Endothelial cell of umbilical vein (primary cell): ENCODE measurements at places on chromosomes 13 and 19. TPM values are rescaled to one million over a fixed set of nuclear protein-coding genes. Genes with fewer than 3 reads are reported as not detected.
A peak's percentile ranks its signal among the peaks of the same experiment; 100 is the strongest.

DNA sequence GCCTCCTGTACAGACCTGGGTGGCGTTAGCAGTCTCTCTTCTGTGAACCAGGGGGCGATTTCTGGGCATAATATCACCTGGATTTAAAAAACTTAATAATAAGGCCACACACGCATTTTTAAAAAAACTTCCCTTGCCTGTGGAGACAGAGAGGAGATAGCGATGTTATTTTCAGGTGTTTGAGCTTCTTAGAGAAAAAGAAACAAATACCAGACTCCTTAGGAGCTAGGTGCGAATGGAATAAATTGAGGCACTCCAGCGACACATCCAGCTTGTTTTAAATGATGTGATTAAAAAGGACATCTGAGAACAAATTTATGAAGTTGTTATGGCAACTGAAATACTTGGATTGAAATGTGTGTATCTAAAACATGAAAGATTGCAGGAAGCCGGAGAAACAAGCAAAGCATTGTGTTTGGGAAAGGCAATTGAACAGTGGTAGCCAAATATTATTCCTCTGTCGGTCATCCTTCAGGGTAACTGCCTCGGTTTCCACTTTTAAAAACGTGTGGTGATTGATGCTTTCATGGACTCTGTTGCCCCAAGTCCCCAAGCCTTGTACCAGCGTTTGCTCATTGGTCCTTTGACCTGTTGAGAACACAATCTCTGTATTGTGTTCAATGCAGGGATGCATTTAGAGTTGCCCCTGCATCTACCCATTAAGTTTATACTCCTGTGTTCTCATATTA is 158.7 kb downstream of the TM9SF2 start:
- H3K4me1 ChIP-seq = peaks cover 14% of the 10 kb centered on the region
- no peak overlapping the region for H3K4me3 ChIP-seq
- H3K27ac ChIP-seq = no peak overlapping the region
- H3K27me3 ChIP-seq = peaks cover 2% of the 10 kb centered on the region
- no peak for DNase-seq

- H3K4me3 ChIP-seq = no peak overlapping the region
- no peaks in the 10 kb centered on the region for H3K36me3 ChIP-seq
Measured at GRCh38 chr13:52036037-52036436, 11.5 kb downstream of the UTP14C start.

- no peak overlapping the region for H3K4me3 ChIP-seq
- no peak overlapping the region for H3K27ac ChIP-seq
- DNase-seq = no peak
- no peaks in the 10 kb centered on the region for H3K4me1 ChIP-seq
Measured at GRCh38 chr13:58379221-58379620, 747.7 kb downstream of the PCDH17 start.

NLRP9 gene
- not detected in 2 replicates for total RNA-seq

- H3K27ac ChIP-seq = no peak overlapping the region
- peaks cover 16% of the 10 kb centered on the region for H3K27me3 ChIP-seq
- no peak overlapping the region for H3K4me3 ChIP-seq
- no peak for DNase-seq
- no peaks in the 10 kb centered on the region for H3K4me1 ChIP-seq
Measured at GRCh38 chr13:21234526-21234925, 58.1 kb downstream of the MRPL57 start.

- H3K4me1 ChIP-seq = peaks cover 13% of the 10 kb centered on the region
- no peaks in the 10 kb centered on the region for H3K36me3 ChIP-seq
- peak overlapping the region; percentile 71 for H3K27ac ChIP-seq
- no peaks in the 10 kb centered on the region for H3K27me3 ChIP-seq
- H3K4me3 ChIP-seq = no peak overlapping the region
Measured at GRCh38 chr13:34025746-34026145, 207.8 kb downstream of the RFC3 start.

DNA sequence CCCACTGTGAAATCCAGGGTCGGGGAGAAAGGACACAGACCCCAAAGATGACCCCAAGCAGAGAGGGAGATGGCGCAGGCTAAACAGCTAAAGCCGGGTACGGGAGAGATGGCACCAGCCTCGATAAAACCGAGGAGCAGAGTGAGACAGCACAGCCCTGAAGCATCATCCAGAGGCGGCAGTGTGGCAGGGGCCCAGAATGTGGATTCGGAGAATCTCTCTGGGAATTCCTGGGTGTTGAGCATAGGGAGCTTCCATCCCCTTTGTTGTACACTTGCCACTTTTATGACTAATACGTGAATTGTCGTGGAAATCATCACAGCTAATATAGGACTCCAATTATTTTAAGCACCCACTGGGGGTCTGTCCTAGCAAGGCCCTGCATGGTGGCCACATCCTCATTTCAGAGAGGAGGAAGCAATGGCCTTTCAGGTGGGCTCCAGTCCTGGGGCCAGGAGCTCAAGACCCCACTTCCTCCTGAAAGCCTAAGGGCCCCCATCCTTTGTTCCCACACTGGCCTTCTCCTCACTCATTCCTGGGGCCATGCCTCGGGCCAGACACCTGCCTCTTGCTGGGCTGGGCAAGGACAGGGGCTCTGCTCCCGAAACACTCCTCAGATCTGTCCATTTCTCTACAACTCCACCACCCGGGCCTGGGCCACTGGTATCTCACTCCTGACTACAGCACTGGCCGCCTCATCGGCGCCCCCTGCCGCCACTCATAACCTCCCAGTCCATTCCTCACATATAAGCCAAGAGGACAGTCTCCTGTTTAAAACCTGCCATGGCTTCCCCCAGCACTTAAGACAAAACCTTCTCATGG is 29.3 kb upstream of the ATP1A3 start:
- DNase-seq = no peak
- H3K27me3 ChIP-seq = no peaks in the 10 kb centered on the region
- H3K4me1 ChIP-seq = no peaks in the 10 kb centered on the region
- no peak overlapping the region for H3K27ac ChIP-seq
- H3K4me3 ChIP-seq = no peak overlapping the region
- no peaks in the 10 kb centered on the region for H3K36me3 ChIP-seq

ZNF320 gene
- total RNA-seq = 10.9 and 11.1 TPM in 2 replicates

PRTN3 gene
- total RNA-seq = not detected in 2 replicates

GRCh38 chr19:47860602-47861297 is 1.7 kb downstream of the TPRX2 start:
- no peak overlapping the region for H3K27ac ChIP-seq
- no peak overlapping the region for H3K4me3 ChIP-seq
- no peaks in the 10 kb centered on the region for H3K4me1 ChIP-seq
- no peaks in the 10 kb centered on the region for H3K36me3 ChIP-seq

SERPINE3 gene
- not detected in 2 replicates for total RNA-seq

DNA sequence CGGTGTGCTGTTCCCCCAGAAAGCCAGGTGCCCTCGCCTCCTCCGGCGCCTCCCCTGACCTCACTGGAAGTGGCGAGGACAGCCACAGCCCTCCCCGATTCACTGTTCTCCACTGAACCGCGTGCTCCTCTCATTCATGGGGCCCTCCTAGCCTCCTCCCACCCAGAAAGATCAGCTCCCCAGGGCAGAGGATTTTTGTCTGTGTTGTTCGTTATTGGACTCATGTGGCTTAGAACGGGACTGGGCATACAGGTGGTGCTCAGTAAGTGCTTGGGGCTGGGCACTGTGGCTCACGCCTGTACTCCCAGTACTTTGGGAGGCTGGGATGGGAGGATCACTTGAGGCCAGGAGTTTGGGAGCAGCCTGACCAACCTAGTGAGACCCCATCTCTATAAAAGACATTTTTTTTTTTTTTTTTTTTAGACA is 3.8 kb downstream of the PRTN3 start:
- no peaks in the 10 kb centered on the region for H3K36me3 ChIP-seq
- H3K27me3 ChIP-seq = no peaks in the 10 kb centered on the region
- H3K4me1 ChIP-seq = no peaks in the 10 kb centered on the region
- no peak for DNase-seq
- H3K4me3 ChIP-seq = no peak overlapping the region

DNA sequence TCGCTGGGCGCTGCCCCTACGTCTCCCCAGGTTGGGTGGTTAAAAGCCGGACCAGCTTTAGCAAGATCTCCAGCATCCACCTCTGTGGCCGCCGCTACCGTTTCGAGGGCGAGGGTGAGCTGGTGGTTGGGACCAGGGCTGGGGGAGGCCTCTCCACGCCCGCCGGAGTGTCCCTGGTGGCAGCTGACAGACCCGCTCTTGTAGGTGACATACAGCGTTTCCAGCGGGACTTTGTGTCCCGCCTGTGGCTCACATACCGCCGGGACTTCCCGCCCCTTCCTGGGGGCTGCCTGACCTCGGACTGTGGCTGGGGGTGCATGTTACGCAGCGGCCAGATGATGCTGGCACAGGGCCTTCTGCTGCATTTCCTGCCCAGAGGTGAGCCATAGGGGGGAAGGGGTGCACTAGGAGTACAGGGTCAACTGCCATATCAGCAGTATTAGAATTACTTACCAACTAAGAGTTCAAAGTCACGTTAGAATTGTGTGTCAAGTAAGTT is 1.1 kb downstream of the ATG4D start:
- no peaks in the 10 kb centered on the region for H3K27me3 ChIP-seq
- H3K4me3 ChIP-seq = peak overlapping the region; percentile 91
- no peak overlapping the region for H3K27ac ChIP-seq
- no peaks in the 10 kb centered on the region for H3K36me3 ChIP-seq
- no peak for DNase-seq
